ENCODE measurements at places on chromosomes 16 and 17.
A peak's percentile ranks its signal among the peaks of the same experiment; 100 is the strongest.

DNA sequence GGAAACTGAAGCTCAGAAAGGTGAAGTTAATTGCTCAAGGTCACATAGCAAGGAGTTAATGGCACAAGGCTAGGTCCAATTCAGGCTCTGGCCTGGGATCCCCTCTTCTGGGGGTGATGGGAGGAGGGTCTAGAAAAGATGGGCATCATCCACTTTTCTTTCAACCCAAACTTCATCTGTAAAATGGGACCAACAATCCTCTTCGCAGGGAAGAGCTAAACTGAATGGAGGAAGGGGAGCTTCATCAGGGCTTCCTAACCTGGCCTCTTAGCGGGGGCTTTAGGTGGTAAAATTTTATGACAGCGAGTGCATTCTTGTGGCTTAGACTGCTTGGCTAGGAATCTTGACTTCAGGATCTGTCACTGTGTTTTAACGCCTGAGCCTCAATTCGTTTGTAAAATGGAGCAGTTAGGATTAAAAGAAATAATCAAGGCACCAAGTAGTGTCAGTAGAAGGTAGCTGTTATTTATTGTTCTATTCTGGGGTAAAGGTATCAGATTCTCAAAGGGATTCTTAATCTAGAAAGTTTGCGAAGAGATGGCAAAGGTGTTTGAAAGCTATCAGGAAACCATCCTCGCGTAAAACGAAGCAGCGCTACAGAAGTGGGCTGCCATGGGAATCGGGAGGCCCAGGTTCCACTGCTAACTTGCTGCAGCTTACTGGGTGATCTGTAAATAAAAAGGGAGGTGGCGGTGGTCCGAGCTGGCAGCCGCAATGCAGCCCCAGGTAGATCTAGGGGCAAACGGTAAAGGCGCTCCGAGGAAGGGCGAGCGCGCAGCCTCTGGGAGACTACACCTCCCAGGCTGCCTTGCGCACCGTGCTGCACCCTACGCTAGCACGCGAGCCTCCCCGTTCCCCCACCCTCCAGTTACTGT, 1.5 kb upstream of the SRCAP start:
- peak; percentile 72 for DNase-seq

- no peak for DNase-seq
Observed at GRCh38 chr16:27841061-27841801, 222.3 kb downstream of the GSG1L start.

- no peak for DNase-seq
Observed at GRCh38 chr17:36833279-36833678, 104.0 kb upstream of the LHX1 start.

GRCh38 chr16:17367923-17368322, 102.8 kb downstream of the XYLT1 start:
- no peak for DNase-seq

DNA sequence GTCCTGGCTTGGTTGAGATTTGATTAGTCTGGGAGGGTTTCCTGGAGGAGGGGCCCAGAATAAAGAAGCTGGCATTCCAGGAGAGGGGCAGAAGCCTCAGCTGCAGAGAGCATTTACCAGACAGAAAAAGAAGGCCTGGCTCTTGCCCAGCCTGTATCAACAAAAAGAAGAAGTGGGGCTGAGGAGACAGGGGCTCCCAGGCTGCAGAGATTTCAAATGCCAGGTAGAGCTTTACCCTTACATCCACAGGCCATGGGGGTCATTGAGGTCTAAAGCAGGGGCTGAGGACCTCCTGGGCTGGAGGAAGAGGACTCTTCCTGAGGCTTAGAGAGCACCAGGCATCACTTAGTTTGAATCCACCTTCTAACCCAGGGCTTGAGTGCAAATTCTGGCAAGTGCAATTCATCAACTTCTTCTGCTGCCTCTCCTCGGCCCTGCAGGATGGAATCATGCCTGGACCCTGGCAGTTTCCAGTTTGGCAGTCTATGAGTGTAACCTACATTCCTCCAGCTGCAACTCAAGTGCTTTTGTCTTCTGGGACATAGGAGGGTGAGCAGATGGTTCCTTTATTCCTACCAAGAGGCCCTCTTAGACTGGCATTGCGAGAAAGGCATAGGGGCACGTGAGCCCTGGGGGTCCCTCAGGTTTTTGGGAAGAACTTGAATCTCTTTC, 15.3 kb downstream of the CA7 start:
- DNase-seq: no peak

- DNase-seq: no peak
Observed at GRCh38 chr16:27634779-27635178, 84.8 kb downstream of the KATNIP start.

DNA sequence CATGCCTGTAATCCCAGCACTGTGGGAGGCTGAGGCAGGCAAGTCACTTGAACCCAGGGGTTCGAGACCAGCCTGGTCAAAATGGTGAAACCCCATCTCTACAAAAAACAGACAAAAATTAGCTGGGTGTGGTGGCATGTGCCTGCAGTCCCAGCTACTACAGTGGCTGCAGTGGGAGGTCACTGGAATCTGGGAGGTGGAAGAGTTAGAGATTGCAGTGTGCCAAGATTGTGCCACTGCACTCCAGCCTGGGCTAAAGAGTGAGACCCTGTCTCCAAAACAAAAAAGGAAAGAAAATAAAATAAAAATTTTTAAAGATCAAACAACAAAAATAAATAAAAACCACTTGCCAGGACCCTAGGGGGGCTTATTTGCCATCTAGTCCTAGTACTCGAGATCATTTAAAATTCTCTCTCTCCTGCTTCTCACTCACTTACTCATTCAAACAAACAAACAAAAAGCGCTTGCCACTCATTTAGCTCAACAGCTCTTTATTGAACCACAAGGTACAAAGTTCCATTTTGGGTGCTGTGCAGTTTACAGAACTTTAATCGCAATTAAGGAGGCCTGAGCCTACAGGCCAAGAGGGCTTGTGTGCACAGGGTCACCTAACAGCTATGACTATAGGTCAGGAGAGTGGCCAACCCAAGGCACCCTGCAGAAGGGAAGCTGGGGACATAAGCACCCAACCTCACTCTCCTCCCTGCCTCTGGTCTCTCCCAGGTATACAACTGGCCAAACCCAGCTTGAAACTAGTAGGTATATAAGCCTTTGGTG, 4.4 kb downstream of the CHD9NB start:
- no peak for DNase-seq

DNA sequence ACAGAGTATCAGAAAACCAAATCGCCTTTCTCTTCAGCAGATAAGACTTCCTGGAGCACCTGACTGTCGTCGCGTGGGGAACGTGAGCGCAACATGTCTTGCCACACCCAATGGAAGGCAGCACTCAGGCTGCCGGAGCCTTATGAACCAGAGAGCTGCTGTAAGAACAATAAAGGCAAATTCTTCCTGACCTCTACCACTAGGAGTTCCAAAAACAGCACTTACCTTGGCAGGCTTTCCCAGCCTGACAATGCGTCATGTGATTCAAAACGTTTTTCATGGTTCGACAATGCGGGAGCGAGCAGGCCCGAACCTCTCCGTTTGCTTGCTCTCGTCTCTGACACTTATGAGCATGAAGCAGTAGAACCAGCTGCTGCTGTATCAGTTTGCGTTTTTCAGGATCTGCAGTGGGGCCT, 75.8 kb upstream of the TRAP1 start:
- no peak for DNase-seq

GRCh38 chr16:80440667-80441066, 100.1 kb upstream of the DYNLRB2 start:
- no peak for DNase-seq

- DNase-seq: no peak
Observed at GRCh38 chr16:81933361-81933760, 77.9 kb downstream of the SDR42E1 start.

- no peak for DNase-seq
Observed at GRCh38 chr16:29680180-29680598, 1.2 kb downstream of the QPRT start.

DNA sequence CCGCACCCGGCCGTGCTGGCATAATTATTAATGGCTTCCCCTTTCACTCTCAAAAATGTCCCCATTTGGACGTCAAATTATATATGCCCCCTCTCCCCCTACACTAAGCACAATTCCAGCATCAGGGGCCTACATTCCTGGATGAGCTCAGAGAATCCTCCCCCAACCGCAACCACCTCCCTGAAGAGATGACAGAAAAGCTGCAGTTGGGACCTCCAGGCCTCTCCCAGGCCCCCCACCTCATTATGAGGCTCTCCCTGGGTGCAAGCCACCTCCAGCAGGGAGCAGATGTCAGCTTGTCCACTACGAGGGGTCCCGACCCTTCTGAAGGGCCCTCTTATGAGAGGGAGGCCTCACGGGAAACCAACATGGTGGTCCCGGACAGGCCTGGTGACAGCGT, 18.5 kb upstream of the NCBP3 start:
- no peak for DNase-seq

DNA sequence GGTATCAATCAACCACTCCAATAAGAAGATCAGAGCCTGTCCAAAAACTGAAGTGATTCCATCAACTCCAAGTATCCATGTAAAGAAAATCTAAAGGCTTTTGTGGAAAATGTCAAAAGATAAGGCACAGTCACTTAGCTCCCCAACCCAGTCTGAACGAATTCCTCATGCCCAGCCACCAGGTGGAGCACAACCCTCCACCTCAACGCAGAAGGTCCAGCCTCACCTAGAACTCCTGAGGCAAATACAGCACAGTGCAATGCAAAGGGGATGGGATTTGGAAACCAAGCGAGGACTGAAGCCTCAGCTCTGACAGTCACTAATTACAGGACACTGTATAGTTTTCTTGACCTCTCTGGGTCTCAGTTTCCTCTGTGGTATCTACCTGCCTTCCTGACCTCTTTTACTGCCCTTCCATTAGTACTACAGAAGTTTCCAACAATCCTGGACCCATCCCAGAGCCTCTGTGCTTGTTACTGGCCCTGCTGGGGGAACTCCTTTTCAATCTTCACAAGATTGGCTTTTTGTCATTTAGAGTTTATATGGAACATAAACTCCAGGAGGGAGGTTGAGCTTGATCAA, 2.0 kb downstream of the NCBP3 start:
- no peak for DNase-seq

GRCh38 chr16:4309833-4310266, 6.0 kb upstream of the GLIS2 start:
- DNase-seq: no peak

DNA sequence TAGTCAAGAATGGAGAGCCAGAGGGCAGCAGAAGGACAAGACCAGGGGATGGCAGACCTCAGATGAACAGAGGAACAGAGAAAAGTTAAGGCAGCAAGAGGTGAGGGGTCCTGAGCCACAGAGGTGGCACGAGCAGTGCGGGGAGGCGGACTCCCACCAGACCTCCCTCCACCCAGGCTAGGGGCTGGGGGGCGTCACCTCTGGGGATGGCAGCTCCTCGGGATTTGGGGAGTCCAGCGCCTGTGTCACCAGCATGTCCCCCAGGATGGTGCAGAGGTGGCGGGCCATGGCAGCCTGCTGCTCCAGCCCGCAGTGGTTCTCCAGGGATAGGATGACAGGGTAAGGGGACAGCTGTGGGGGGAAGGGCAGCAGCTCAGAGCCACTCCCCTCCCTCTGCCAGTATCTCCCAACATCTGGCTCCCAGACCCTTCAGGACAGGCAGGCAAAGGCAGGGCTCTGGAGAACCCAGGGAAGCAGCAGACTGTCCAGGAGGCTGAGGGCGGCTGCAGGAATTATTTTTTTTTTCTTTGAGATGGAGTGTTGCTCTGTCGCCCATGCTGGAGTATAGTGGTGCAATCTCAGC, 15.8 kb downstream of the PLCD3 start:
- DNase-seq: no peak

- no peak for DNase-seq
Observed at GRCh38 chr16:88451586-88452481, 1.2 kb upstream of the ZFPM1 start.

DNA sequence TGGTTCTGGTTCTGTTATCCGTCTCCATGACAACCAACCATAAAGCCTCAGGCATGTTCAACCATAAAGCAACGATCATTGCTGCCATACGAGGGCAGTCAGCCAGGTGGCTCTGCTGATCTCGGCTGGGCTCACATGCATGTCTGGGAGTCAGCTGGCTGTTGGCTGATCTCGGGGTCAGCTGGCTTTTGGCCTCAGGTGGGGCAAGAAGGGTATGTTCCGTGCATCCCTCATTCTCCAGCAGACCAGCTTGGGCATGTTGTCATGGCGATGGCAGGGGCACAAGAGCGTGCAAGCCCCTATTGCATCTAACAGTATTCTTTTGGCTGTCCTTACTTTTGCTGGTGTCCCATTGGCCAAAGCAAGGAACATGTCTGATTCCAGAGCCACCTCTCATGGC, 86.2 kb downstream of the ABCC6 start:
- DNase-seq: no peak

GRCh38 chr17:33947762-33948161, 307.3 kb upstream of the CCL2 start:
- no peak for DNase-seq

DNA sequence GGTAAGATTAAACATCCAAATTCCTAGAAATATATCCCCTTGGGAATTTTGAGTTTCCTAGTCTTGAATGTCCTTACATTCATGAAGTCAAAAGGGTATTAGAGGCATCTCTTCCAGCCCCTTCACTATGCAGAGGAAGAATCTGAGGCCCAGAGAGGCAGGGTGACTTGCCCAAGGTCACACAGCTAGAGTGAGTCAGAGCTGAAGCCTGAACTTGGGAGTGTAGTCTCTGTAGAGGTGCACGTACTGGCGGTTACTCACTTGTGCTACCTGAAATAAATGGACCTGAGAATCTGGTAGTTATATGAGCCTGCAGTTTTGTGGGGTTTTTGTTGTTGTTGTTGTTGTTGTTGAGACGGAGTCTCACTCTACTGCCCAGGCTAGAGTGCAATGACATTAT, 164.0 kb downstream of the XYLT1 start:
- no peak for DNase-seq

- no peak for DNase-seq
Observed at GRCh38 chr16:24508614-24509013, 30.8 kb upstream of the RBBP6 start.

- DNase-seq: no peak
Observed at GRCh38 chr16:85634747-85635544, 21.8 kb downstream of the GSE1 start.

DNA sequence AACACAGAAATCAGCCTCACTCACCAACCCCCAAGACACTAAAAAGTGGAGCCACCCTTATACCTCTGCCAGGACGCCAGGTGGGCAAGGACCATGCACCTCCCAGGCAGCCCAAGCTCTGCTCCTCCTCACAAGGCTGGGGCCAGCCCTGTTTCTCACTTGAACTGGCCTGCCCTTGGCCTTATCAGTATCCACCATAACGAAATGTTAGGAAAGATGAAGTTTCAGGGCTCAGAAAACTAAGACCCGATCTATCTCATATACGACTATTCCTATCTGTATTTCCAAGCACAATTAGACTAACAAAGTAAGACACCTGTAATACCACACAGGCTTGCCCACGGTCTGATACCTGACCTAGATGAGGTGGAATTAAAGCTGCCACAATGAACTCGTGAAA, 6.9 kb downstream of the FBXO31 start:
- no peak for DNase-seq

All from NCI-H1436 treated with DMSO at 0.1 percent for 48 hours (cell line).